ENCODE measurements at places on chromosomes 12 and 14. TPM values are rescaled to one million over a fixed set of nuclear protein-coding genes. Genes with fewer than 3 reads are reported as not detected.

Gene LMNTD1
- not detected for total RNA-seq

Gene KRT6A
- 5.9 TPM for total RNA-seq

Gene TDRD9
- 18.2 TPM for total RNA-seq

Gene HOXC5
- total RNA-seq: 2.8 TPM

Gene EGLN3
- total RNA-seq: 6.8 TPM

Gene TRHDE
- 4.1 TPM for total RNA-seq

Gene NRXN3
- total RNA-seq: 8.2 TPM

Gene EIF5
- total RNA-seq: 205 TPM

Gene NPFF
- not detected for total RNA-seq

Gene PNN
- 32.7 TPM for total RNA-seq

Gene RPL10L
- total RNA-seq: 7.8 TPM

Gene CSRP2
- 31.0 TPM for total RNA-seq

Gene OASL
- 0.14 TPM for total RNA-seq

Gene KRT3
- not detected for total RNA-seq

Gene OR4K15
- total RNA-seq: not detected

Gene APOF
- total RNA-seq: 0.62 TPM

Gene HSP90B1
- total RNA-seq: 300 TPM

Gene GPX2
- total RNA-seq: 18.9 TPM

Gene ZNF891
- total RNA-seq: 3.0 TPM

Gene KLRG1
- 0.36 TPM for total RNA-seq

Gene YLPM1
- 71.9 TPM for total RNA-seq

Gene DYRK4
- total RNA-seq: 61.2 TPM

Gene LALBA
- not detected for total RNA-seq

Gene ZNF10
- 11.6 TPM for total RNA-seq

Gene KRT5
- 160 TPM for total RNA-seq

Gene GALNT16
- 2.0 TPM for total RNA-seq

Gene KCNC2
- 3.0 TPM for total RNA-seq

Gene PKP2
- 35.2 TPM for total RNA-seq

Gene MAP1LC3B2
- not detected for total RNA-seq

Gene IPO4
- 44.5 TPM for total RNA-seq

Gene SERPINA3
- 352 TPM for total RNA-seq

Gene DEGS2
- total RNA-seq: 8.3 TPM
